ELR (cell line): ENCODE measurements at places on chromosomes 12 and 14.

DNA sequence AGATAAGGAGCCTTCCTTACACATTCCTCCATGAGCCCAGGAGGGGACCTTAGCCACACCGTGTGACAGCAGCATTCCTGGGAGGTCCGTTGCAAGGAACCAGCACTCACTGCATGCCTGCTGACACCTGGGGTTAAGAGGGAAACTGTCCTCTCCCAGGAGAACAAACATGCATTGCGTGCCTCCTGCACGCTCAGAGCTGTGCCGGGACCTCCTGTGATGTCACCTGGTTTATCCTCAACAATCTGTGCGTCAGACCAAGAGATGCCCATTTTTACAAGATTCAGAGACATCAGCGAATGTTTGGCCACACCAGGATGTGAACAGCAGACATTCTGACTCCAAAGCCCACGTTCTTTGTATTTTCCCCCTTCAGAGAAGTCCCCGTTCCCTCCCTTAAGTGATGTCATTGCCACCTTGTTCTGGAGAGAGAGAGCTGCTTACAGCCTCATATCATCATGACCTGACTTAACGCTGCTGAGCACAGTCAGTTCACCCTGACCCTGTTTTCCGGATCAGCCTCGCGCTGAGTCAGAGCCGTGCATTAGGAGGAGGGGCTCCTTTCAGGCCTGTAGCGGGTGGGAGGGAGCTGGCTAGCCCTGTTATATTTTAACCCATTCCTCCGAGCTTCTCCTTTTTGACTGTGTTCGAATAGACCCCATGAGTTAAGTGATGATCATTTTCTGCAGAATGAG lies 36.2 kb downstream of the TMEM120B start:
- DNase-seq: peak; percentile 92

- DNase-seq: no peak
Measured at GRCh38 chr14:61268812-61269211, 12.3 kb downstream of the TMEM30B start.

DNA sequence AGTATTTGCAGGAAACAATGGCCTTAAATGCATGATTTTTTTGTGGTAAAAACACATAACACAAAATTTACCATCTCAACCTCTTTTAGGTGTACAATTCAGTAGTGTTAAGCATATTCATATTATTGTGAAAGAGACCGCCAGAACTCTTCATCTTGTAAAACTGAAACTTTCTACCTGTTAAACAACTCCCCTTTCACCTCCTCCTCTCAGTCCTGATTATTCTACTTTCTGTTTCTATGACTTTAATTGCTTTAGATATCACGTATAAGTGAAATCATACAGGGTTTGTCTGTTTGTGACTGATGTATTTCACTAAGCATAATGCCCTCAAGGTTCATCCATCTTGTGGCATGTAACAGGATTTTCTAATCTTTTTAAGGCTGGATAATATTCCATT lies 353.4 kb downstream of the ADAMTS20 start:
- DNase-seq: no peak

DNA sequence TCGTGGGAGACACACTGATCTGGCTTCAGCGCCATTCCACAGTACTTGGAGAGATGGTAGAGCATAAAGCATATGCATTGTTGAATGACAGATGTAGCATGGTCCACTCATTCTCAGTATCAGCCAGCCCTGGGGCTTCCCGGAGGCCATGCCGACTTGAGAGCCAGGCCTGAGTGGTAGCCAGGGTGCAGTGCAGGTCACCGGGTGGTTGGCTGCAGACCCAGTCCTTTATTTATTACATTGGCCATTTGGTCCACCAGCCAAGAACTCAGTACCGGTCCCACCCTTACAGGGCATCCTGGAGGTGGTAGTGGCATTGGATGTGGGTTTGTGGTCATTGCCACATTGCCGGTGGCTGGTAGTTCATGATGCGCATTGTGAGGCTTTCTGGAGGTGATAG lies 121.6 kb upstream of the RTL1 start:
- no peak for DNase-seq

- DNase-seq: peak; percentile 60
Measured at GRCh38 chr12:88579601-88580050, 645 bp downstream of the KITLG start.

GRCh38 chr14:27390155-27390554 lies 792.3 kb upstream of the NOVA1 start:
- peak; percentile 6 for DNase-seq

- no peak for DNase-seq
Measured at GRCh38 chr14:44135972-44136371, 371.1 kb downstream of the FSCB start.

GRCh38 chr14:34324363-34324795 lies 137.7 kb downstream of the SPTSSA start:
- DNase-seq: peak; percentile 64

DNA sequence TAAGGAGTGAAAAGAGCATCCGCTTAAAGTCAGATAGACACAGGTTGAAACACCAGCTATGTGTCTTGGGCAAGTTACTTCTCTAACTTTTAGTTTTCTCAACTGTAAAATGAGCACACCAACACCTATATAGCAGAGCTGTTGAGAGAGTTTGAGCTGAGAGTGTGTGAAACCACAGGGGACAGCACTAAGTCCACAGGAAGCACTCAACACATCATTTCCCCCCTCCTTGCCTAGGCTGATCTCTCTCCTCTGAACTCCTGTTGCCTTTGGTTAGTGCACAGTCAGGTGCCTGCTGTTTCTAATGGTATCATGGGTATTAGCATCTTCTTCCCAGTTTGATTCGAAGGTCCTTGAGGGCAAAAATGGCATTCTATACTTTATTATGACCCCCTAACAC lies 176.7 kb downstream of the DPF3 start:
- DNase-seq: no peak

GRCh38 chr12:21656905-21657325 lies 727 bp downstream of the LDHB start:
- peak; percentile 61 for DNase-seq

GRCh38 chr12:24664161-24664880 lies 284.6 kb downstream of the BCAT1 start:
- peak; percentile 43 for DNase-seq

- peak; percentile 76 for DNase-seq
Measured at GRCh38 chr12:50637870-50638481, 125.9 kb upstream of the ATF1 start.

DNA sequence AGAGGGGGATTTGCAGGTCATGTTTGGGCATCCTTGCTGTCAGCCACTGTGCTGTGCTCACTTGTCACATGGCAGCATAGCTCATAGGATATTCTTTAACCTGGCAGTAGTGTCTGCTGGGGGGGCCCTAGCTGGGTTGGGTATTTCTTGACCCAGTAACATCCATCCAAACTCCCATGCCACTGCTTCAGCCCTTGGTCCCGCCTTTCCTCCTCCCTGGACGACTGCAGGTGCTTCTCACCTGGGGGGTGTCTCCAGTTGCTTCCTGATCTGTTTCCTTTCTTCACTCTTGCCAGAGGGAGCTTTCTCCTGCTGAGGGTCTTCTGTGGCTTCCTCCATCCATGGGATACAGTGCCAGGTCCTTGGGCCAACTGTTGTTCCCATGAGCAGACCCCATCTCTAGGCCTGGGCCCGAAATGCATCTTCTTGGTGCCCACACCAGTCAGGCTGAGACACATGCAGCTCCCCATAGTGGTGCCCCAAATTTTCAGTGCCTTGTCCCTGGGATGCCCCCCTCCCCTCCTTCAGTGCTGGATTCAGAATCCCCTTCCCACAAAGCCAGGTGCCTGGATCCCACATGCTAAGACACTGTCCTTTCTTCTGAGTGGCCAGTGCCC lies 20.5 kb downstream of the C14orf132 start:
- no peak for DNase-seq

DNA sequence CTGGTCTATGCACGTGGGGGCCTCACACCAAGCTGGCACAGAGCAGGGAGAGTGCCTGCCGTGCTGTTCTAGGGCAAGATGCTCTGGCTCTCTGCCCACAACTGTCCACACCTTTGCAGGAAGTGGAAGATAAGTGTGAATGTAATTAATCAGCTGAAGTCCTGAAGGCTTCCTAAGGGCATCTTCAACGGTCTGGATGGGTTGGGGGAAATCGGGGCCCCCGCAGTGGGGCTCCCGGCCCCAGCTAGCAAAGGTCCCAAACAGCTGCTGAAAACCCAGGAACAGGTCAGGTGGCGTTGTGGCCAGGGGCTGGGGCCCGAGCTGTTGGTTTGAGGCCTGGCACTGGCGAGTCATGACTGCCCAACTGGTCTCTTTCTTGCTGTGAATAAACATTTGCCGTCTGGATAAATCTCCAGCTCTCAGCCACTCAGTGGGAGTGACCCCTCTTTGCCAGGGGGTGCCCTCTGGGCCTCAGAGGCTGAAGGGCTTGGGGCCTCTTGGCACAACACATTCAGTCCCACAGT lies 6.7 kb upstream of the SLC25A29 start:
- no peak for DNase-seq

DNA sequence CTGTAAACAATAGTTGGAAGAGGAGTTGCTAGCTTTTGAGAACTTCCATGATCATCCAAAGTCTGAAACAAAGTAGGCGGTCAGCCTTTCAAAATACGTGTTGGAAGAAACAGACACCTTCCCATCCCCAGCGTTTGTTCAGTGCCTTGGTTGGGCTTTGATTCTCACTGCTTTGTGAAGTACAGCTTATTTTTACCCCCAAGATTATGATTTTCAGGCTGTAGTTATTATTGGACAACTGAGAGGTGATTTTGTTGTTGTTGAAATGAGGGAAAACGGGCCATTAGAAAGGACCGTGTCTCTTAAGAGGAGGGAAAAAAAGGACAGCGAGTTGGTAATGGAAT lies 921 bp upstream of the CEP83 start:
- DNase-seq: no peak

DNA sequence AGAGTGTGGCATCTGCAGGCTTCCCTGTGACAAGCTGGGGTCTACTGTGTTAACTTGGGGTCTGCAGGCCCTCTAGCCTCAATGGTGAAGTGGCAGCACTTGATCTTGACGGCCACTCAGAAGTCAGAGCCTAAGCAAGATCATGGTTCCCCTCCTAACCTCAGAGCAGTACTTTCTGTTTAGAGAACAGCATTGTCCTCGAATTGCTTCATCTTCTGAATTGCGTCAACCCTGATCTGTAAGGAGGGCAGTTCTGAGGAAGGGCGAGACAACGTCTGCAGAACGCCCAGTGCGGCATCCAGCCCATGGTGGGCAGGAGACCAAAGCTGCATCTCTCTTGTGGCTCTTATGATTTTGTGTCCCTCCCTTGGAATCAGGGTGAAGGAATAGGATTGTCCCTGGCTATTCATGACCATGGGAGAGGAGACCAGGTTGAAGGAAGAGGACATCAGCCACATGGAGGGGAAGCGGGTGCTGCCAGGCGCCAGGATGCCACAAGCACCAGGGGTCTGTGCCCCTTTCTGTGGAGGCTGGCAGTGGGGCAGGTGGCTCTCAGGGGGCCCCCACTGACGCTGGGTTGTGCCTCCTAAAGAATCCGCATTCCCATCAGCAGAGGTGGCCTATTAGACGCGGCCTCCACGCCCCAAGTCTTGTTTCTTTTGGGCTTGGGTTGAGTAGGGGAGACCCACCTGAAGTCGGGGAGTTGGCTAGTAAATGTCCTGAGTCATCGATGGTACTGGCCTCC lies 2.2 kb downstream of the SERPINA9 start:
- DNase-seq: no peak
